Stimulated activated CD4-positive, alpha-beta T cell treated with anti-CD3 and anti-CD28 coated beads, Interleukin-1b, Interleukin-23, amount 100 ng/mL, for 4 hours (primary cell): ENCODE measurements at places on chromosomes 6 and 20.

DNA sequence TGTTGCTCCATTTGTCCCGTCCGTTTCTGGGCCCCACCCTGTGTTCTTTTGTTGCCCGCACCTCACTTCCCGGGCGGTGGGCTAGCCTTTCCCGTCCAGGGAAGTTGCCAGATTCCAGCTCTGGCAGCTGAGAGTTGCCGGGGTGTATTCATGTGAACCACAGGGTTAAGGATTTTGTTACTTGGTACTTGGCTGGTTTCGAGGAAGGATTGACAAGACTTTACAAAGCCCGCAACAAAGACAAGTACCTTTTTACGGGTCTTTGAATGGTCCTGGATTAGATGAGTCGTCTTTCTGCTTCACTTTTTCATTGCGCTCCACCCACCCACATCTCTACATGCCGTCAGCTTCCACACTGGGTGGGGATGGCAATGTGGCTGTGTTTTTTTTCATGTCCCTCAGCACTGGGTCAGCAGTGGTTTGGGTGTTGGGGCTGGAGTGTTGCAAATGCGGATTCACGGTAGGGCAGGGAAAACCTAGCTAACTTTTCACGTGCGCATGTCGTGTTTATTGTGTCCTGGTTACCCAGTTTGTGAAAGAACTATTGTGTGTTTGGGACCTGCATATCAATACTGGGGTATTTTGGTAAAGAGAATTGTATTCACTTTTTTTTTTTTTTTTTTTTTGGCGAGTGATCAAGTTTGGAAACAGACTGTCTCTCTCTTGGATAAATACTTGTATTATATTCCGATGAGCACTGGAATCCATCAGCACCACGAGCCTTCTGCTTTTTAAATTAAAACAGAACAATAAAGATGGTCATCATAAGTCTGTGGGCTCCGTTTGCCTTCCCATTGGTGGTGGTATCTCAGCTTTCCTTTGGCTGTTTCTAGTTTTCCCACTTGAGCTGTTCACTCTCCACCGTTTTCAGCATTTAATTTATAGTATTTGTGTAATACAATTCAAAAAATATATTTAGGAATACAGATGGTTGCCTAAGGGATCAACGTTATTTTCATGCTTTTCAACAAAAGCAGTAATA, 1.2 kb downstream of the DUSP22 start:
- DNase-seq, result peak; percentile 30

- no peak for DNase-seq
These were observed 103.2 kb upstream of the TIAM2 start for GRCh38 chr6:154891901-154892300.

- DNase-seq, result no peak
These were observed 183.4 kb upstream of the CNR1 start for GRCh38 chr6:88349511-88349910.

GRCh38 chr20:62814709-62815065, 2.2 kb upstream of the COL9A3 start:
- DNase-seq, result no peak

GRCh38 chr6:18110162-18110561, 12.3 kb downstream of the NHLRC1 start:
- no peak for DNase-seq

- DNase-seq, result no peak
These were observed 3.9 kb downstream of the ZFP57 start for GRCh38 chr6:29676981-29677601.
